Lung (tissue), 17 donors: ENCODE measurements at places on chromosomes 4 and X. TPM values are rescaled to one million over a fixed set of nuclear protein-coding genes. Genes with fewer than 3 reads are reported as not detected.

BOD1L1 gene
- 30.1 TPM for total RNA-seq

ARHGAP4 gene
- total RNA-seq = 85.4 TPM

DMD gene
- total RNA-seq = 73.8 TPM

KLHL4 gene
- 4.7 TPM for total RNA-seq
